Skin of body (tissue), 3 donors: ENCODE measurements at places on chromosomes 1 and 21. TPM values are rescaled to one million over a fixed set of nuclear protein-coding genes. Genes with fewer than 3 reads are reported as not detected.

- DNase-seq: no peak
These were observed 15.2 kb upstream of the GJB5 start for GRCh38 chr1:34739613-34740012.

- no peak for DNase-seq
These were observed 20.6 kb downstream of the INPP5B start for GRCh38 chr1:37926038-37926924.

- no peak for DNase-seq
These were observed 21.5 kb downstream of the FOXD2 start for GRCh38 chr1:47459253-47459788.

CFHR1 gene
- 0.59 TPM for total RNA-seq

GRCh38 chr1:72763481-72763880 is 481.1 kb upstream of the NEGR1 start:
- no peak for DNase-seq

- DNase-seq: no peak
These were observed 41.9 kb downstream of the FAM163A start for GRCh38 chr1:179785031-179785431.

DNA sequence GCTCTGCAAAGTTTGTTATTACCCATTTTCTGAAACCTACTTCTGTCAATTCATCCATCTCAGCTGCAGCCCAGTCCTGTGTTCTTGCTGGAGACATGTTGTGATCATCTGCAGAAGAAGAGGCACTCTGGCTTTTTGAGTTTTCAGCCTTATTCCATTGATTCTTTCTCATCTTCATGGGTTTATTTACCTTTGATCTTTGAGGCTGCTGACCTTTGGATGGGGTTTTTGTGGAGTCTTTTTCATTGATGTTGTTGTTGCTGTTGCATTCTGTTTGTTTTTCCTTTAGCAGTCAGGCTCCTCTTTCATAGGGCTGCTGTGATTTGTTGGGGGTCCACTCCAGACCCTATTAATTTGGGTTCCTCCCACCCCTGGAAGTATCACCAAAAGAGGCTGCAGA is 164.3 kb downstream of the FCRL5 start:
- no peak for DNase-seq

UBXN10 gene
- total RNA-seq: 1.6 TPM
